Uterus (tissue), 4 donors: ENCODE measurements at places on chromosomes 6 and 20.

DNA sequence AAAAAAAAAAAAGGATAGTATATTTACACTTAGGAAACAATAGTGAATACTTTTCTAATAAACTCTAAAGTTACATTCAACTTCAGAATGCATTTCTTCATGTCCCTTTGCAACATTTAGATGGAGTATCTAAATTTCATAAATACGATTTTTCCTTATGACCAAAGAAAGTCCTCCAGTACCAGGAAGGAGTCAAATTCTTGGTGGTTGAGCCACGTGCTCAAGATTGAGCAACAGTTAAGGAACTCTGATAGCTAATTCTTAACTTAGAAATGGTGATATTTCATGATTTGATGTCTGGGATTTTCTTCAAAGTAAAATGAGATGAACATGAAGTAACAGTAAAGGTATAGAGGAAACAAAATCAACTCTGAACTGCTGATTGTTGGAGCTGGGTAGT, 92.7 kb downstream of the SASH1 start:
- no peak for DNase-seq

DNA sequence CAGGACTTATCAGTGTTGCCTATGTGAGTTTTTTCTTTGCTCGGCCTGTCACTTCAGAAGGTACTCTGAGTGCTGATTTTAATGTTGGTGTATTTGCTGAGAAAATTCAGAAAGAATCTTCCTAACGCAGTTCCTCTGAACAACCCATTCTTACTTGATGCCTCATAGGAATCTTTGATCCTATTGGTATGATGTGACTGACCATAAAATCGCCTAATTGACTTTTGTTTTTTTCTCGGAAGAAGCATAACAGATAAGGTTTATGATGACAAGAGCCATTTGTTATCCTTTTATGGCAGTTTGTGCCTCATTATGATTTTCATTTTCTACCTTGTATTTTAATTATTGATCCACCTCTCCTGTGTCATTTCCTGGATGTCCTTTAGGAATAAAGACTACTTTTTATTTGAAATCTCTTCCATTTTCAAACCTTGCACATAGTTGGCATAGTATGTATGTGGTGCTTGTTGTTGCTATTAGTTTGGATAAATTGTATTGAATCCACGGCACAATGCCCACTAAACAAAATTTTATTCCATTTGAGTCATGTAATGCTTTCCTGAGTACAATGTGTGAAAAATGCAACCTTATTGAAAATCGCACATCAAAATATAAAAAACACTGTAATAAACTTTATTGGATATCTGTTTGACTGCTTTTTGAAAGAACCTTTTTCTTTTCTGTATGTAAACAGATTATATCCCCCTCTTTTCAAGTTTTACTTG, 37.3 kb downstream of the LRRC1 start:
- no peak for DNase-seq

DNA sequence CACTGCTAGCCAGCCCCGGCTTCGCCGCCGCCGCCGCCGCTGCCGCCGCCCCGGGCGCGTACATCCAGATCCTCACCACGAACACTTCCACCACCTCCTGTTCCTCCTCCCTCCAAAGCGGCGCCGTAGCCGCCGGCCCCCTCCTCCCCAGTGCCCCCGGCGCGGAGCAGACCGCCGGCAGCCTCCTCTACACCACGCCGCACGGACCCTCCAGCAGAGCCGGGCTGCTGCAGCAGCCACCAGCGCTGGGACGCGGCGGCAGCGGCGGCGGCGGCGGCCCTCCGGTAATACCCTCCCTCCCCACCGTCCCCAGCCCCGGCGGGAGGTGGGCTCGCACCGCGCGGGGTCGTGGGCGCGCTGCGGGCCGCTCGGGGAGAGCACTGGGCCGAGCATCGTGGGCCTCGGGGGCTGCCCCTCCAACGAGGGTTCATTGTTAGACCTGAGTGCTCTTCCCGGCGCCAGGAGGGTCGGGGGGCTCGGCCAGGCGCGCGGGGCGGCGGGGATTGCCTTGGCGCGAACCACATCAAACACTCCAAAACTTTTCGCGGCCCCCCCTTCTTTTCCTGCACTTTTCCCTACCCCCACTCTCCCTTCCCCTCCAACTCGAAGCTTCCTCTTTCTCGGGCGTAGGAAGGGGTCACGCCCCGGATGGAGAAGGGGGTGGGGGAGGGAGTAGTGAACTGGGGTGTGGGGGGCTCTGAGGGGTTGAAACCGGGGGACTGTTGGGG, 827 bp downstream of the E2F3 start:
- DNase-seq: peak; percentile 22

GRCh38 chr6:4023240-4023639, 55.7 kb downstream of the FAM217A start:
- DNase-seq: no peak

GRCh38 chr20:57399587-57400155, 8.5 kb downstream of the RBM38 start:
- DNase-seq: no peak

GRCh38 chr6:43803055-43803782, 33.2 kb downstream of the VEGFA start:
- no peak for DNase-seq

GRCh38 chr6:131995917-131996316, 44.7 kb upstream of the CCN2 start:
- no peak for DNase-seq

GRCh38 chr6:84763886-84764331, 489 bp downstream of the TBX18 start:
- no peak for DNase-seq

GRCh38 chr20:50728981-50729874, 2.2 kb upstream of the PARD6B start:
- DNase-seq: no peak

DNA sequence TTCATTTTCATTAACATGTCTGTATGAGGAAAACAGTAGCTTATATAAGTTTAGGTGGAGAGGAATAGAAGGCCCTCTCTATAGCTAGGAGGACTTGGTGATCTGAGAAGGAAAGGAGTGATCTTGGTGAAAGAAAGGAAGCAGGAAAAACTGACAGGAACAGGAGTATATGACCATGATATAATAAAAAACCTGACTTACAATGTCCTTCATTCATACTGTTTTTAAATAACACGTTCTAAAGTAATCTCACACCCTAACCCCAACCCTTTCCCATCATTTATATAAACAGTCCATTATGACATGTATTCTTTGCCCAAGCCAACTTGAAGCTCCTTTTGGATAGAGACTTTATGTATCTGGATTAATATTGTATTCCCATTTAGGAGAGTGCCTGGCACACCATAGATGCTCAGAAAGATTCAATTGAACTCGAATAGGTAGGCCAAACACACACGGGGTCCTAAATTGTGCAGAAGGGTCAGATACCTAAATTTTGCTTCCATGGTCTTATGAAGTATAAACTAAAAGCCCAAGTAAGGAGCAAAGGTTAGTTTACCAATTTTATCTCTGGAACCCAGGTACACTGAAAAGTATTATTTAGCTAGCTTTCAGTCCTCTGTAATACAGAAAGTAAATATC, 75.9 kb downstream of the OR2B2 start:
- no peak for DNase-seq

DNA sequence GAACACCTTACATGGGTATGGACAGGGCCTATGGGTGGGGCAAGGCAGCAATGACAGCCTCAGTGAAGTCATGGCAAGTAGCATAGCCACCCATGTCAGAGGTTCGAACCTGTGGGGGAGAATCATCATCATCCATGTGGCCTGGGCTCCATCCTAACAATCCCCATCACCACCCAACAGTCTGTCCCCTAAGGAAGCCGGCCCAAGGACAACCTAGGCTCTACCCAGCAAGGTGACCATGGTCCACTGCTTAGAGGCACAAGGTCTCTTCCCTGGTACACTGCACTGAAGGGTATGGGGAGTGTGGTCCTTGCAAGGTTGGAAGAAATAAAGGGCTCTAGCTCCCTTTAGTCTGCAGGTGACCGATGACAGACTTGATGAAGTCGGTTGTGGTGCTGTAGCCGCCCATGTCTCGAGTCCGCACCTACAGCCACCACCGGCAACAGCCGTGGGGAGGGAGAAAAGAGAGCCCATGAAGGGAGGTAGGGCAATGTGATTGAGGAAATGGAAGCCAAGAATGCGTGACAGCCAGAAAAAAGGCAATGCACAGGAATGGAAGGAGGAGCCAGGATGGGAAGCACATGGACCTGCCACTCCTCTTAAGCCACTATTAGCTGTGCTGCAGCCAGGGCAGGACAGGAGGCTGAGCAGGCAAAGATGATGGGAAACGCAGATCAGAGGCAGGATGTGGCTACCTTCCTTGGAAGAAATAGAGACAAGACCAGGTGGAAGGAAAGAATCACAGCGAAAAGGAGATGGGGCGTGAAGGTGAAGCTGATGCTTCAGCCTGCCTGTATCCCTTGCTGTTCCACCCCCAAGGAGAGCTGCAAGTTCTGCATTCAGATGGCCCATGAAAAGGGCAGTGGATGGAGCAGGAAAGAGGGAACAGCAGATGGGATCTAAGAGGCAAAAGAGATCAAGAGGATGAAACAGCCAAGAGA, 5.3 kb downstream of the IDH3B start:
- DNase-seq: no peak

DNA sequence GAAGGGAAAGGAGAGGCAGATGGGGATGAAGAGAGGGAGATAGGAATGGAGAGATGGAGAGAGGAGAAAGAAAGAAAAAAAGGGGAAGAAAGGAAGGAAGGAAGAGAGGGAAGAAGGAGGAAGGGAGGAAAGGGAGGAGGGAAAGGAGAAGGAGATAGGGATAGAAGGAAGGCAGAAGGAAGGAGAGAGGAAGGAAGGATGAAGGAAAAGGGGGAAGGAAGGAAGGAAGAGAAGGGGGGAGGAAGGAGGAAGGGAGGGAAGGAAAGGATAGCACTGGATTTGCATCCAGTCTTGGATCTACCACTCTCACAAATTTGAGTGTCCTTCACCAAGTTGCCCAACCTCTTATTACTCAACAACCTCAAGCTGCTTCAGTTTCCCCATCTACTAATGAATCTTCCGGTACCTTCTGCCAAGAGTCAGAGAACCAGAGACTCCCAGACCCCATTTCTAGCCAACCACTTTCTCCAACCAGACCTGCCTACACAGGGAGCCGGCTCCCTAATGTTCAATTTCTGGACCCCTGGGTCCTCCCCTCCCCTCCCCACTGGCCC, 79.7 kb upstream of the FOXP4 start:
- DNase-seq: no peak

DNA sequence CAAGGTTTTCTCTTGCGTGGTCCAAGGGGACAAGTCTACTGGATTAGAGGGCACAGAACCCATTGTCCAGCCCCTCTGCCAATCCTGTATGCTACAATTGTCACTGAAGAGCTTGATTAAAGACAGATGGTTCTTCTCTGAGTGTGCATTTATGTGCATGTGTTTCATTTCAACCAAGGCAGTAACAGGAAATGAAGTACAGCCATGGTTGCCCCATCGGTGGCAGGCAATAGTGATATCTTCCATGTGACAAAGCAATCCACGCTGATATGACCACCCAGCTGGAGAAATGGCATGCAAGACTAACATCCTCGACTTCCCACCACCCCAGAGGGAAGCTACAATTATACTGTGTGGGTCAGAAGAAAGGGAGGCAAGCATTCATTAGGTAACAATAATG, 85.5 kb downstream of the UNC5CL start:
- no peak for DNase-seq

DNA sequence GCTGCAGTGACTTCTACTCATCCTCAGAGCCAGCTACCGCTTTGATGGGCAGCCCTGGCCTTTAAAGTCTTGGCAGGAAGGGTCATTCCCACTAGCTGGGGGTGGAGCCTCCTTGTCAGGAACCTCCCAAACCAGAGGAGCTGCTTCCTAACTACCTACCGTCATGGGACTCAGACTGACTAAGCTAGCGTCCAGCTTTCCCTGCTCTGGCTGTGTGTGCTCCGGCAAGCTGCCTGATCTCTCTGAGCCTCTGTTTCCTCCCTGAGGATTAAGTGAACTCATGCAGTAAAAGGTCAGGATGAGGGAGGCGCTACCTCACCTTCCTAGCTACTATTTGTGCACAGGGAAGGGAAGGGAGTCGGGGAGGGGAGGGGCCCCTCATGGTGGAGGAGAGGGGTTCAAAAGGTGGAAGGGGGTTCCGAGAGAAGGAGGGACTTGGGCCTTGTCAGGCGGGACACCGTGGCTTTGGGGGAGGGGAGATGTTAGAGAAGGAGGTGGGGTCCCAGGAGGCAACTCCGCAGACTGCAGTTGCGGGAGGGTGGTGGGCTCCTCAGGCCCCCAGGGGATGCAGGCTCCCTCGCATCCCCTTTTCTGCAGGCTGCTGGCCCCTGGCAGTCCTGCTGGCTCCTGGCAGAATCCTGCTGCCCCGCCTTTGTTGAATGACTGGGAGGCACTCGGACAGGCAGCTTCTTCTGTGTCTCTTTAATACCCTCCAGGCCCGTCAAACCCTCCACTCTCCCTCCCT, 9.8 kb downstream of the DUSP15 start:
- DNase-seq: no peak

DNA sequence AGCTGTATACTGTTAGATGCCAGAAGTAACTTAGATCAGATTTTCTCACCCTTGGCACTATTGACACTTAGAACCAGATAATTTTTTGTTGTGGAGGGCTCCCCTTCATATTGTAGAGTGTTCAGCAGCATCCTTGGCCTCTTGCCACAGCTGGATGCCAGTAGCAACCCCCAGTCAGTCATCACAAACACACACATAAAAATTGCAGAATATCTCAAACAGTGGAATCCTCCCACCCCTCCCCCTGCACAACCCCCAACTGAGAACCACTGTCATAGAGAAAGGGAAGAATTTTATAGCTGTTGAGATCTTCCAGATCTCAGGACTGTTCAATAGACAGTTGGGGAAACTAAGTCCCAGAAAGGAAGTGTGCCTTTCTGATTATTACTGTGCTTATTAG, 81.2 kb upstream of the VSTM2L start:
- no peak for DNase-seq

DNA sequence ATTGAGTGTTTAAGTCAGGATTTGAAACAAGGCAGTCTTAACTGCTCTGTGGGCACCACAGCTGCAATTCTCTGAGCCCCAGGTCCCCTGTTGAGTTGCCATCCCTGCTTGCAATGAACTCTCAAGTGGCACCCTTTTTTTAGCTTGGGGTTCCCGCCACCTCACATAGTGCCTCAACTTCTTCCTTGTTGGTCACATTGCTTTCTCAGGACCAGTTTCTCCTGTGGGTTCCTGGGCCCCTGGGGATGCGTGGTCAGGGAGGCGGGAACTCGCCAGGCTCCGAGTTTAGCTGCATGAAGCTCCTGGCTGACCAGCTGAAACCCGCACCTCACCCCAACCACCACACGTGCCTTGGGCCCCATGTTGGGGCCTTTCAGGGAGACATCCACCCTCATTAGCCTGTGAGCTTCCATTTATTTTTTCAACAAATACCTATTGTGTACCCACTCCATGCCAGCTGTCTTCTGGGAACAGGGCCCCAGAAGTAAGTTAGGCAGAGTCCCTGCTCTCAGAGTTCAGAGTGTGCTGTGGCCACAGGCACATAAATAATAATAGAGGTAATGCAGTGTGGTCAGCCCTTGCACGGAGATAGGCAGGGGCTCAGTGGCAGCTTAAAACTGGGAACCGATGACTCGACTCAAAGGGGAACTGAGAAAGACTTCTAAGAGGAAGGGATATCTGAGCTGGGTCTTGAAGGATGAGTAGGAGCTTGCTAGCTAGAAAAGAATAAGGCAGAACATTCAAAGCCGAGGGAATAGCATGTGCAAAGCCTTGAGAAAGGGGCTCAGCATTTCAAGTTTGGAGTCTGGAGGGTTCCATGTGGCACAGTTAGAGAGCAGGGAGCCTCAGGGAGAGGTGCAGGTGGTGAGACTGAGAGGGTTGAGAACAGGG, 33.9 kb upstream of the FAM83D start:
- no peak for DNase-seq

GRCh38 chr20:33130568-33131061, 37.3 kb upstream of the BPIFA2 start:
- no peak for DNase-seq

- DNase-seq: no peak
These were observed 1090.7 kb downstream of the KIF16B start for GRCh38 chr20:15482525-15482924.
